ENCODE measurements at places on chromosomes 4 and X.

GRCh38 chrX:19059067-19059466 lies 63.2 kb downstream of the ADGRG2 start:
- no peak for DNase-seq

GRCh38 chr4:172809319-172809718 lies 359.3 kb upstream of the GALNT7 start:
- no peak for DNase-seq

GRCh38 chr4:120319046-120319767 lies 252.6 kb upstream of the MAD2L1 start:
- DNase-seq: no peak

DNA sequence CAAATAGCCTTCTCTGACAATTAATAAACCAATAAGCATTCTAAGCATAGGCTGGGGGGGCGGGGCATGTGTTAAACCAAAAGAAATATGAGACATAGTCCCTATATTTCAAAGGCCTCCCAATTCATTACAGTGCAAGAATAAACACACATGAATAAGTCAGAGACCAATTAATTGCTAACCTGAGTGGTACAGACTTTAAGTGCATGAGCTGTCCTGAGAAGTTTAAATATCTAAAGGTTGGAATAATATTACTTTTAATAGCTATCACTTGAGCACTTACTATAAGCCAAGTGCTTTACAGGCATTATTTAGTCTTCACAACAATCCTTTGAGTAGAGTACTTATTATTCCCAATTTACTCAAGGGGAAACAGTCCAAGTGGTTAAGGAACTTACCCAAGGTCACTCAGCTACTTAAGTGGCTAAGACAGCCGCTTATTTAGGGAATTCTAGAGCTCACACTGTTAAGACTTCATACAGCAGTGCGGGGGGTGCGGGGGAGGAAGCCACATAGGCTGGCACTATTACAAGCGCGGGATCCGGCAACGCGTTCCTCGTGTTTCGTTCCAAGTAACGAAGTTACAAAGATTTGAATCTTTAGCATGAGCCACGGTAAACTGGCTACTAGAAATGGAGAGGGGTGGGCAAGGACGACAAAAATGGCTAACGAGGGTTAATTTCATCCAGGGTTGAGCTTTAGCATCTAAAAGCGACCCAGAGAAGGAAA lies 1.4 kb downstream of the THOC2 start:
- DNase-seq: no peak

Measured in GM19239 (cell line).